Activated CD4-positive, alpha-beta T cell treated with anti-CD3 and anti-CD28 coated beads, Interleukin-2, amount 50 U/mL, for 48 hours (primary cell): ENCODE measurements at places on chromosomes 11 and 22.

- DNase-seq = no peak
Measured at GRCh38 chr11:43957571-43957970, 15.1 kb downstream of the C11orf96 start.

GRCh38 chr11:72609476-72609875, 64.7 kb downstream of the PDE2A start:
- no peak for DNase-seq

DNA sequence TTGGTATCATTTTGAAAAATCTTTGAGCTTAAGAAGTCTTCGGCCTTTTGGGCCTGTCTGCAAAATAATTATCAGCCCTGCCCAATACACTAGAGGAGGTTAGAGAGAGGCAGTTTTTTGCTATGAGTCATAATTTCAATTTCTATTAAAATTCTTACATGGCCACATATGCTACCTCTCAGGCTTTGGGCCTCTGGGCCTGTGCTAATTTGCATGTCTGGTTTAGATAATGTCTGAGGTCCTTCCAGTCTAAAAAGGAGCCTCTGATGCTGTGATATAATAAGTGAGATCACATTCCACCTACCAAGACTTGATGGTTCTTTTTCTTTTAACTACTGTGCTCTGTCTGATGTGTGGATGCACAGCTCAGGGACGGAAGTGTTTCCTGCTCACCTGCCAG, 70.8 kb downstream of the KCNJ1 start:
- DNase-seq = no peak

GRCh38 chr22:29641042-29641699, 37.7 kb downstream of the NF2 start:
- DNase-seq = no peak

DNA sequence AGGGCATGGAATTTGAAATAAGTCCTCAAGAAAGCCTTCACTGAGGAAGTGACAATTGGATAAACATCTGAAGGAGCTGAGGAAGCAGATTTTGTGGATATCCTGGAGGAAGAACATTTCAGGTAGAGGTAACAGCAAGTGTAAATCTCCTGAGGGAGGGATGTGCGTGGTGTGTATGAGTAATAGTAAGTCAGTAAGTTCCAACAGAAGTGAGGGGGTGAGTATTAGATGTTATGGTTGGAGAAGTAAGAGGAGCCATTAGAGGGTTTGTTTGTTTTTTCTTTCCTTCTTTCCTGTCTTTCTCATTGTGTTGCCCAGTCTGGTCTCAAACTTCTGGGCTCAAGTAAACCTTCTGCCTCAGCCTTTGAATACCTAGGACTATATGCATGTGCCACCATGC, 29.0 kb downstream of the ANKRD42 start:
- DNase-seq = no peak

DNA sequence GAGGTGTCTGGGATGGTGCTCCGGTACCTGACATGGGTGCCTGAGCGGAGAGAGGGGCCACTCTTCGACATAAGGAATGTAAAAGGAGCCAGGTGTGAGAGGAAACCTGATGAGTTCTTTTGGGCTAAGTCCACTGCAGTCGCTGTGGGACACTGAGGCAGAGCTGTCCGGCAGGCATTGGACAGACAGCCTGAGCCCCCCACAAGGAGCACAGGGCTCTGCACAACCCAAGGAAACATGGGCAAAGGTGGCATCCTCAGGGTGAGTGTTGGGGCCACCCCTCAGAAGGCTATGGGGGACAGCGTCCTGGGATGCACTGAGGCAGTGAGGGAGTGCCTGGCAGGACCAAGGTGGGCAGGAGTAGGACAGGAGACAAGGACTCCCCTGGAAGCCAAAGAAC, 57.7 kb upstream of the EMID1 start:
- DNase-seq = no peak

DNA sequence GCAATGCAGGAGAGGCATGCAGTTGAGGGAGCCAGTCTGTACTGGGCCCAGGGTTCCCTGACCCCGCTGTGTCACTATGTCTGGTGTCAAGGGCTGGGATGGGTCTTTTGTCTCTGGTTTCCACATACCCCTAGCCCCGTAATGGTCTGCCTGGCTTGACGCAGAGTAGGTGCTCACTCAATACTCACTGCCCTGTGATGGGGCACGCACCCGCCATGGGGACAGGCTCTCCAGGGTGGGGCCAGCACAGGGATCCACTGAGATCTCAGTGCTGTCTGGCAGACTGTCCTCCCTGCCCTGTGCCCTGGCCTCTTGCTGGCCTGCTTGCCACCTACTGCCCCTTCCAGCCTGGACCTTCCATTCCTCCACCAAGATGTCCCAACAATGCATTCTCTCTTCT, 101.7 kb upstream of the CD82 start:
- DNase-seq = no peak

DNA sequence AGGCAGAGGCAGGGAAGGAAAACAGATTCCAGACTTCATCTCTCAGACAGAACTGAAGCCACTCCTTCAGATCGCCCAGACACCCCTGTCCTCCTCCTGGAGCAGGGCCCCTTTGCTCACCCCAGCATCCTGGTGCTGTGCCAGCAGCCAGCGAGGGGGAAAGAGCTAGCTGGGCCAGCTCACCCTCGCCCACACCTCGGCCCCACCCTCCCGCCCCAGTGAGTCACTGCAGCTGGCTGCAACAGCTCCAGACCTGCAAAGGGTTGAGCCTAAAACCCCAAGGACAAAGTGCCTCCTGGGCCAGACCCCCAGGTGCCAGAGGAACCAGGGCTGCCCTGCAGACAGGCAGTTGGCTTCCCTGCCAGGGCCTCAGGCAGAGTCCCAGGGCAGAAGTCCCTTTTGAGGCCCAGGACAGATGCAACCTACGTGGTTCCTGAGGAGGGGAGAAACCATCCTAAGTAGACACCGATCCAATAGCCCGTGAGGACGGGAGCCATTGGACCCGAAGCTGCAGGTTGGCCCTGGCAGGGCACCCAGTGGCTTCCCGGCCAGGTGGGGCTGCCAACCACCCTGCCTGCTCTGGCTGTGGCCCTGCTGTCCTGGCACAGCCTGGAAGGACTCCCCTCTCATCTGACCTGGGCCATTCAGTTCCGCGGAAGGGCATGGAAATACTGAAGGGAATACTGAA, 7.2 kb downstream of the AHNAK start:
- peak; percentile 66 for DNase-seq

- DNase-seq = no peak
Measured at GRCh38 chr11:35949242-35949641, 5.4 kb downstream of the LDLRAD3 start.

DNA sequence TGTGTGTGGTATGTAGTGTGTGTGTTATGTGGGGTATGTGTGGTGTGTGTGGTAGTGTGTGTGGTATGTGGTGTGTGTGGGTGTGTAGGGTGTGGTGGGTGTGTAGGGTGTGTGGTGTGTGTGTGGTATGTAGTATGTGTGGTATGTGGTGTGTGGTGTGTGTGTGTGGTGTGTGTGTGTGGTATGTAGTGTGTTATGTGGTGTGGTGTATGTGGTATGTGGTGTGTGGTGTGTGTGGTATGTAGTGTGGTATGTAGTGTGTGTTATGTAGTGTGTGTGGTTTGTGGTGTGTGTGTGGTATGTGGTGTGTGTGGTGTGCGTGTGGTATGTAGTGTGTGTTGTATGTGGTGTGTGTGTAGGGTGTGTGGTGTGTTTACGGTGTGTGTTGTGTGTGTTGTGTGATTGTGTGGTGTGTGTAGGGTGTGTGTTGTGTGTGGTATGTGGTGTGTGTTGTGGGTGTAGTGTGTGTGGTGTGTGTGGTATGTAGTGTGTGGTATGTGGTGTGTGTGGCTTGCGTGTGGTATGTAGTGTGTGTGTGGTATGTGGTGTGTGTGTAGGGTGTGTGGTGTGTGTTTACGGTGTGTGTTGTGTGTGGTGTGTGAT, 4.2 kb upstream of the PPP6R2 start:
- no peak for DNase-seq

DNA sequence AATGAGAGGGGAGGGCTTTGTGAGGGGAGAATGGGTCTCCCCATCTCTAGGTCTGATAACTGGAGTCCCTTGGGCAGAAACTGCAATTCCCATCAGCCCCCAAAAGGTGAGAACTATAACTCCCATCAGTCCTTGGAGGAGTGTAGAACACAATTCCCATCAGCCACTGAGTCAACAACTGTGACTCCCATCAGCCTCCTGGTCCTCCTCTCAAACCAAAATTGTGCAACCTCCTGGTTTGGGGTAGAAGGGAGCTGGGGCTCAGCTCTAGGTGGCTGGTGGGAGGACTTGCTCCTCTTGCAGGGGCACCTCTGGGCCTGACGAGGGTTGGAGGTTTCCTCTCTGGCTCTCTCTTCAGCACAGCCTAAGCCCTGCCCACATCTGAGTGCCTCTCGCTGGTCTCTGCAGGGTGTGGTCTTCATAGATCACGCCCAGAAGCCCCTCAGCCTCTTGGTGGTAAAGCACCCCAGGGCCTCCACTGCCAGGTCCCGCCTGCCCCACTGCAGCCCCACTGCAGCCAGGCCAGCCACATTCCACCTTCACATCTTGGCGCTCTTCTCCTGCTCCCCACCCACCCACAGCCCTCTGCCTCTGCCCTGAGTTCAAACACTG, 18.5 kb downstream of the SLC22A12 start:
- DNase-seq = no peak

- no peak for DNase-seq
Measured at GRCh38 chr11:3148990-3149851, 15.9 kb downstream of the OSBPL5 start.

- DNase-seq = no peak
Measured at GRCh38 chr11:60211206-60211605, 28.3 kb upstream of the MS4A6A start.

- no peak for DNase-seq
Measured at GRCh38 chr22:45155050-45155840, 8.5 kb upstream of the NUP50 start.

- DNase-seq = no peak
Measured at GRCh38 chr11:21485006-21485405, 707.9 kb upstream of the ANO5 start.

- DNase-seq = no peak
Measured at GRCh38 chr11:119266063-119266462, 50.9 kb downstream of the MCAM start.

GRCh38 chr11:48054994-48055291, 74.6 kb downstream of the PTPRJ start:
- no peak for DNase-seq

DNA sequence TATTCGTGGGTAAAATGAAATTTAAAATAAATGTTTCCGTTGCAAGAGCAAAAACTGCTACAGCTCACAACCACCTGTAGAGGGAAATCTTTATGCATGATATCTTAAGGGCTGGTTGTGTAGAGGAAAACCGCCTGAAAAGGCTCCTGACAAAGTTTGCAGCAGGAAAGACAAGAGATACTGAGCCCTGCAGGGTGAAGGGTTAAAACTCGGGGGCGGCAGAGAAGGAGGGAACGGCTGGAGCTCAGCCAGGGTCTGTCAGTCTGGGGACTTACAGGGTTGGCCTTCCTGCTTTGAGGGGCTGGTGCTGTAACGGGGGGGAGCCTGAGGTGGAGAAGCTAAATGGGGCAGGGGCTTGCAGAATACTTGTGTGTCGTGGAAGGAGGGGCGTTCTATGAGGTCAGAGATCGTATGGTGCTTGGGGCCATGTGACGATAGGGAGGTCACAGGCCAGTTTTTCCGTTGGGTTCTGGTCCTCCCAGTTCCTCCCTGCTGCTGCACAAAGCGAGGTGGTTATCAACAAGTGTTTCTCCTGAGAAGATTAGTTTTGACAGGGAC, 122.9 kb upstream of the HSD17B12 start:
- no peak for DNase-seq

- no peak for DNase-seq
Measured at GRCh38 chr22:46936378-46936903, 174.0 kb downstream of the TBC1D22A start.
